ENCODE measurements at places on chromosomes 16 and 17.

GRCh38 chr17:65154770-65155589, 17.8 kb downstream of the RGS9 start:
- DNase-seq = no peak

DNA sequence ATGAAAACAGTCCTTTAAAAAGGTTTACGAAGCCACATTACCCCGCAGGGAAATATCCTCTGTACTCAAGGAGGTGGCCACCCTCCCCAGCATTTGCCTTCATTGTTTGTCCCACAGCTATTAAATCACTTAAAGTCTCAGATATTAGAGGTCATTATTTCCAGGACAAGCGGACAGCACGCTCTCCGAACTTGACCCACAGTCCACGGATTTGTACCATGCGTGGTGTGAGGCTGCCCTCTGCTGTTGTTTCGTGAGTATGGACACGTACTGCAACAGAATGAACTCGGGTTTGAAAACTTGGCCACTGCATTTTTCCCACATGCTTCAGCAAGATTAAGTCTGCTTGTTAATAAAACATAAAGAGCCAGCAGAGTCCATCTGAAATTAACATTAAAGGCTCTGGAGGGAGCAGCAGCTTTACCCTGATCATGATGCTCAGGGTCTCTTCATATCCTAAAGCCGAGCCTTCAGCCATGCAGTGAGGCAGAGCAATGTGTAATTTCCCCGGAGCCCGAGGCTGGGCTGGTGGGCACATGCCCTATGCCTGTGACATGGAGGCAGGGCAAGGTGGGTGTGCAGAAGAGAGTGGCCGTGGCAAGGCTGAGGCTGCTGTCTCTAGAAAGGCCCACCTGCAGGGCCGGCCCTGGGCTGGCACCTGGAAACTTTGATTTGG, 19.7 kb downstream of the MEAK7 start:
- no peak for DNase-seq

DNA sequence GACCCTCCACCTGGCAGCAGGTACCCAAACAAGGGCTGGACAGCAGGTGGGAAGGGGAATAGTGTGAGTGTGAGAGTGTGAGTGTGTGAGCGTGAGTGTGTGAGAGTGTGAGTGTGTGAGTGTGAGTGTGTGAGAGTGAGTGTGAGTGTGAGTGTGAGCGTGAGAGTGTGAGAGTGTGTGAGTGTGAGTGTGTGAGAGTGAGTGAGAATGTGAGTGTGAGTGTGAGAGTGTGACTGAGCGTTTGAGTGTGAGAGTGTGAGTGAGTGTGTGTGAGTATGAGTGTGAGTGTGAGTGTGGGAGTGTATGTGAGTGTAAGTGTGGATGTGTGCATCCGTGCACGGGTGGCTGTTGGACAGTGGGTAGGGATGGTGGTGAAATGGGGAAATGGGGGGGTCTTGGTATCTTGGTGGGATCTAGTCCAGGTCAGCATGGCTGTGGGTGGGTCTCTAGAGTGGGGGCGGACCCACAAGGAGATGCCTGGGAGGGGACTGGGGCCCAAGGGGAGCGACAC, 408 bp downstream of the ADGRG1 start:
- DNase-seq = no peak

GRCh38 chr16:16904601-16905000, 525.7 kb downstream of the NPIPA7 start:
- DNase-seq = no peak

- no peak for DNase-seq
Measured at GRCh38 chr16:51815523-51815922, 664.5 kb upstream of the SALL1 start.

DNA sequence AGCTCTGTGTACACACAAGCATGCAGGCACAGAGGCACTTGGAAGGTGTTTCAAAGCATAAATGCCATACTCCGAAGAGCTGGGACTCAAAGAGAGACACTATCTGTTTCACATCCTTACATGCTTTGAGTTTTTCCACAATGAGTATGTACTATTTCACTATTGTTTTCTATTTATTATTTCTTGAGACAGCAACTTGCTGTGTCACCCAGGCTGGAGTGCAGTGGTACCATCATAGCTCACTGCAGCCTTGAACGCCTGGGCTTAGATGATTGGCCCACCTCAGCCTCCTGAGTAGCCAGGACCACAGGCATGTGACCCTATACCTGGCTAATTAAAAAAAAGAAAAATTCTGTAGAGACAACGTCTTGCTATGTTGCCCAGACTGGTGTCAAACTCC, 31.6 kb downstream of the CYB5D2 start:
- DNase-seq = no peak

GRCh38 chr17:35738519-35739133, 7.2 kb downstream of the RASL10B start:
- DNase-seq = no peak

DNA sequence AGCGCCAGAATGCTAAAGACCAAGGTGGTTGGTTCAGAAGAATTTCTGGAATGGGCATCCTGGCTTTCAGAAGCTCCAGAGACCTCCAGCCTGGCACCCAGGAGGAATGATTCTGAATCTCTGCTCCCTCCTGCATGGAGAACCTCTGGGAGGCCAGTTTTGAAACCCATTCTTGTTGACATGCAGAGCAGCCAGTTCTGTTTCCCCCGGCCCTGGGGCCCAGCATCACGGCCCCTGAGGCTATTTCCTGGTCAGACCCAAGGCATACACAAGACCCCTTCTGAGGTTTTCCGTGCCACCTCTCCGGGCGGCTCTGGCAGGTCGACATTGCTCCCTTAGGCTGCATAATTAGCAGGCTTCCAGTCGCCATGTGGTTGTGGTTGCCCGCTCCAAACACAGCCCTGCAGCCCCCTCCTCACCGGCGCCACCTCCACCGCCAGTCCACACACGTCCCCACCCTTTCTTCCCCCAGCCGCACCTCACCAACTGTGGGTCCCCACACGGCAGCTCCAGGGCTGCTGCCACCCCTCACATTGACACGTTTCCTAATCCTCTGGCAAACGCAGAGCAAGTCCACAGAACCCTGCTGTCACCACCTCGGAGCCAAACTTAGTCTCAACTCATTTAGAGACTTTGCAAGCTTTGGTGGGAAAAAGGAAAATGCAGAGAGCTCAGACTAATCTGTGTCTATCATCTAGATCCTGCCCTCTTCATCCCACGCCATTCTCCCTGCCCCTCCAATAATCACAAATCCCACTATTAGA, 367.1 kb downstream of the SOX9 start:
- no peak for DNase-seq

DNA sequence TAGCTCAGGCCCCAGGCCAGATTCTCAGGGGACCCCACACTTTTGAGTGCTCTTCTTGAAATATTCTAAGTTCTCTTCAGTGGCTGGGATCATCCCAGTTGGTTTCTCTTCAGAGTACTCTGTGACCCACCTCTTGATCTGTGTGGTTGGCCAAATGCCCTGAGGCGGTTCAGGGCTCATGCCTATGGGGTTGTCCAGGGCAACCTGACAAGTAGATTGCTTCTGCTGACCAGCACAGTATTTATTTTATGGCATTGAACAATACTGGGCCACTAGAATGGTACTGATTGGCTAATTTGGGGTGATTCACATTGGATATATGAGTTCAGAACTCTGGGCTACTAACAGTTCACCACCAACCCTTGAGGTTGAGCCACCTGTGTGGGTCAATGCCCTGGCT, 7.4 kb upstream of the GOSR2 start:
- no peak for DNase-seq

- no peak for DNase-seq
Measured at GRCh38 chr17:79028496-79029326, 4.7 kb downstream of the C1QTNF1 start.

DNA sequence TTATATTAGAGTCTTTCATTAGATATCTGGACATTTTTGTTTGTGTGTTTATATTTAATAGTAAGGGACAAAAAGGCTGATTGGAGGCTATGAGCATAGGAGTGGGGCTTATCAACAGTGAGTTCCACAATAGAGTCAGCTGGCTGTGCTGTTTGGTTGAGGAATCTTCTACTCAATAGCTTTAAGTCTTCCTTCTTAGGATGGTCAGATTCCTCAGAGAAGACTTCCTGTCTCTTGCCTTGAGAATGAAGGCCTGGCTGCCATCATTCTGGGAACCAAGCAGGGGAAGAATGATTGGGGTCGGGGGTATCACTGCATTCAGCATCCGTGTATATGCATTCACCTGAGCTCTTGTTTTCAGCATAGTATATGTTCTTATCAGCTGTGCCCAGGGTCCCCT, 31.9 kb upstream of the ABCC11 start:
- no peak for DNase-seq

DNA sequence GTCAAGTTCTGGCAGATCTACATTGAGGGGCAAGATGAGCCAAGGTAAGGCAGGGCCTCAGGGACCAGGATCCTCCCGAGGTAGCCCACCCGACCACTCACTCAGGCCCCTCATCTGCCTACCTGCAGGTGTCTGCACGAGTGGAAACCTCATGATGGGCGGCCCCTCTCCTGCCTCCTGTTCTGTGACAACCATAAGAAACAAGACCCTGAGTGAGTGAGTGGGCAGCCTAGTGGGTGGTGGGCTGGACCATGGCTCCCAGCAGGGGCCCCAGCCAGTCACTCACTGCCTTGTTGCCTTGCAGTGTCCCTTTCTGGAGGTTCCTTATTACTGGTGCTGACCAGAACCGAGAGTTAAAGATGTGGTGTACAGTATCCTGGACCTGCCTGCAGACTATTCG, 5.4 kb downstream of the EDC4 start:
- DNase-seq = no peak

DNA sequence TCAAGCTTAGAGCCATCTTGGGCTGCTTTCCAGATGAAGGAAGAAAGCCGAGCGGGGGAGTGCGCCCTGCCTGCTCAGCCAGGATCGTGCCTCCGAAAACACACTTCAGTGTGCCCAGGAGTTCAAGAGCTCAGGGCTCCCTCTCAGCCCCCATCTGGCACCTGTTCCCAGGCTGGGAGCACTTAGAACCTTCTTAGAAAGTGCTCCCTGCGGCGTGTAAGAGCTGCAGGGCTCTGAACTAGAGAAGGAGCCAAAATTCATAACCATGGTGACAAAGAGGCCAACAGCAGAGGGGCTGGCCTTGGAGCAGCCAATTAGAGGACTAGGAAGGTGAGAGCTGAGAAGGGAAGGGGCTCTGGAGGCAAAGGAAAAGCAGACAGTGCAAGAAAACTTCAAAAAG, 59.0 kb upstream of the TNRC6C start:
- no peak for DNase-seq

GRCh38 chr17:29076722-29077121, 33.8 kb downstream of the PIPOX start:
- DNase-seq = no peak

GRCh38 chr16:21194771-21195301, 16.5 kb downstream of the ZP2 start:
- DNase-seq = no peak

DNA sequence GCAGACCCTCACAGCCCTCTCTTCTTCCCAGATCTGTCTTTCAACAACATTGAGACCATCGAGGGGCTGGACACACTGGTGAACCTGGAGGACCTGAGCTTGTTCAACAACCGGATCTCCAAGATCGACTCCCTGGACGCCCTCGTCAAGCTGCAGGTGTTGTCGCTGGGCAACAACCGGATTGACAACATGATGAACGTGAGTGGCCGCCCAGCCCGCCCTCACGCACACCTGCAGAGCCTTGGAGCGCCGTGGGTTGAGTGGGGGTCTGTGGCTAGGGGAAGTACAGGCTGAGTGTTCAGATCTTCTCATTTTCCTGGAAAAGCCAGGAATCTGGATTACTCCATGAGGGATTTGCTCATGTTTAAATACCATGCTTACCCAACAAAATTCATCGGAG, 15.2 kb downstream of the DRC3 start:
- no peak for DNase-seq

DNA sequence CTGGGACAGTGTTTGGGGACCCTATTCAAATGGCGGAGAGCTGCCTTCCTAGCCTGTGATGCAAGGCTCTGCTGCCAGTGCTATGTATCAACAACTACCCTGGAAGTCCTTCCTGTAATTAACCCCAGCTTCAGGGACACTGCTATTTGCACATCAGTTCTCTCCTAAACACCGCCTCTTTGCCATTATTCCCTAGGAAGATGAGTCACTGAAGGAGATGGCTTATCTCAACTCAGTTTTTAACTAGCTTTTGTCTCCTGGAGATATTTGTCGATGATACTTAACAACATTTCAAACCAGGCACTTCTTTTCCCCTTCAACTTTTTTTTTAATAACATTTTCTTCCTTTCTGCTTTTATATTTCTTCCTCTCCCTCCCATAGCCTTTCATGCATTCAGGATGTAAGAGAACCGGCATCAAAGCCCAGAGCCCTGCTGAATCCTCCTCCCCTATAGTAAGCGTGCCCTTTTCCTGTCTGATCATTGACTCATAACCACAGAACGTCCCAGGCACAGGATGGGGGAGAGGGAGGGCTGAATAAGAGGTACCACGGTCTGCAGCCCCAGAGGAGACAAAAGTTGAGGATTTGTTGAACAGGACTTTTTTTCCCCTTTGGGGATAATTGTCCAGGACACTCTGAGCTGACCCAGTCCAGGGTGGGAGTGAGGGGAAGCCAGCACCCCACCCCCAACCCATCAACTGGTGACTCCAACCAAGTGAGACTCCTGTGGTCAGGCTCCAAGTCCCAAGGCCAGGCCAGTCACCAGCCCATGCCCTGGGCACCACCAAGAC, 387.8 kb upstream of the SALL1 start:
- no peak for DNase-seq
